ENCODE measurements at places on chromosomes 13 and 19.
A peak's percentile ranks its signal among the peaks of the same experiment; 100 is the strongest.

DNA sequence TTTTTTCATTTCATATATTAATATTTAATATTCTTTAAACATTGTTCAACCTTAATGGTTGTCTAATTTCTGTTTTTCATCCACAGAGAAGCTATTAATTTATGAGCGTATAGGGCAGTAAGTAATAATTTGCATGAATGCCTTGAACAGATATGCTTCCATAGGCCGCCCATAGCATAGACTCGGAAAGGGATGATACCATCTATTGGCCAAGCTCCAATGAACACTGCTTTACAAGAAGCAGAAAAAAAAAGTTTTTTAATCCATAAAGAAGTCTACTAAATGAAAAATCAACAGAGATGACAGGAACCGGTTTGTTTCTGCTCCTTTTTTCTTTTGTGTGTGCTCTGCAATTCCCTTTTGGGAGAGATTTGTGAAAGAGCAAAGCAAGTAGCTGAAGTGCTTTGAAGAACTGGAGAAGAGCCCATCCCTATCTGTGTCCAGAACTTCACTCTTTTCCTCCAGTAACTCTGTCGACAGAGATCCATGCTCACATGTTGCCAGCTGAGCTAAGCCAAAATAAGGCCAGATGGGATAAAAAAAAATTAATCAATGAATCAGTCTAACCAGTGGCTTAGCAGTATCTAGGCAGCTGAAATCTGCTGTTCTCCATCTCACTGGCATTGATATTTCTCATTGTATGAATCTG, 215.9 kb upstream of the SOX21 start:
- DNase-seq = no peak

DNA sequence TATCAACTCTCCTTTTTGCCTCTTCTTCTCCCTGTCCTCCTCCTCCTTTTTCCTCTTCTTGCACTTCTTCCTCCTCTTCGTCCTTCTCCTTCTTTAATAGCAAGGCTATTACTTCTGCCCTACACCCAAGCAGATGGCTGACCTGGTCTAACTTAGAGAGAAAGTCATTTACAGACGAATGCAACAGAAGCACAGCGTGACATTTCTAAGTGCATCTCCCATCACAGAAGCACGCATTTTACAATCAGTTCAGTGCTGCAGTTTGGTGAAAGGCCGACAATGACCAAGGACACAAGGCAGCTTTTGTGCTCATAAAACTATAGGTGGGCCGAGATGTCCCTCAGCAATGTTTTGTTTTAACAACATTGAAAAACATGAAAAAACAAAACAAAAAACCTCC, 231.5 kb downstream of the FGF14 start:
- DNase-seq = no peak

GRCh38 chr19:5594521-5594950, 26.8 kb upstream of the TINCR start:
- DNase-seq = no peak

DNA sequence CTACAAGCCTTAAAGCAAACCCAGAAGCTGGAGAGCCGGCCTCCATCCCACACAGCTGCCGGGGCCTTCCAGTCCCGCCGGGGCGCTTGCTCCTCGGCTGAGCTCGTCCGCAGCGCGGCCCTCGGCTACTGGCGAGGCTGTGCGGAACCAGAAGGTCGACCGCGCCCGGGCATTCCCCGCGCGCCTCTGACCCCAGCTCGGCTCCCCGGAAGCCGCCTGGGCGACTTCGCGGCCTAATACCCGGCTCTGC, 863 bp downstream of the ANKRD10 start:
- no peak for DNase-seq

DNA sequence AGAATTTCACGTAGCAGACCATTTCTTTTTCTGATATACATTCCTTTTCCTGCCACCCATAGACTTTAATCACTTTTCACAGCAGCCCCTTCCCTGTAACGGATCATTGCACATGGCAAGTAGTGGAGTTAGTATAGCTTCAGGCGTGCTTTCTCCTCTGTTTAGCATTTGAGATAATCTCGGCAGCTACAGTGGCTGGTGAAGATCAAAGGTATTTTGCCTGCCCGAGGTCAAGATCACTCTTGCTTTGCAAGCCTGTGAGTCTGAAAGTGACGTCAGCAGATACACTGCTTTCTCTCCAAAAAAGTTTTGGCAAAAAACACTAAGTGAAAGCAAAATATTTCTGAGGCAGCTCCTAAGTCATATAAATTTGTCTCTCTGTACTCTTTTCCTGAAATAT, 260.0 kb downstream of the NDFIP2 start:
- DNase-seq = no peak

DNA sequence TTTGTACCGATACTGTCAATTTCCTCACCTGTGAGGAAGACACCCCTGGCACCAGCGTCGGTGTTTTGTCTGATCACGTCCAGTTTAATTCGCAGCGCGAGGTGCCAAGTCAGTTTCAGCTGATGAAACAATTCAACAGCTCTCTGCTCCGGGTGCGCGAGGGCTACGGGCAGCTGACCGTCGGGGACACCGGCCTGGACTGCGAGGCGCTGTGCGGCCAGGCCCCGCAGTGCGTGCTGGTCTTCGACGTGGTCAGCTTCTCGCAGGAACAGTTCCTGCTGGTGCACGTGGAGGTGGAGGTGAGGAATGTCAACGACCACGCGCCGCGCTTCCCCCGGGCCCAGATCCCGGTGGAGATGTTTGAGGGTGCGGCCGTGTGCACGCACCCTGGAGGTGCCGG, 171.5 kb downstream of the OLFM4 start:
- DNase-seq = no peak

- DNase-seq = no peak
Measured at GRCh38 chr19:20928371-20928770, 5.3 kb downstream of the ZNF85 start.

DNA sequence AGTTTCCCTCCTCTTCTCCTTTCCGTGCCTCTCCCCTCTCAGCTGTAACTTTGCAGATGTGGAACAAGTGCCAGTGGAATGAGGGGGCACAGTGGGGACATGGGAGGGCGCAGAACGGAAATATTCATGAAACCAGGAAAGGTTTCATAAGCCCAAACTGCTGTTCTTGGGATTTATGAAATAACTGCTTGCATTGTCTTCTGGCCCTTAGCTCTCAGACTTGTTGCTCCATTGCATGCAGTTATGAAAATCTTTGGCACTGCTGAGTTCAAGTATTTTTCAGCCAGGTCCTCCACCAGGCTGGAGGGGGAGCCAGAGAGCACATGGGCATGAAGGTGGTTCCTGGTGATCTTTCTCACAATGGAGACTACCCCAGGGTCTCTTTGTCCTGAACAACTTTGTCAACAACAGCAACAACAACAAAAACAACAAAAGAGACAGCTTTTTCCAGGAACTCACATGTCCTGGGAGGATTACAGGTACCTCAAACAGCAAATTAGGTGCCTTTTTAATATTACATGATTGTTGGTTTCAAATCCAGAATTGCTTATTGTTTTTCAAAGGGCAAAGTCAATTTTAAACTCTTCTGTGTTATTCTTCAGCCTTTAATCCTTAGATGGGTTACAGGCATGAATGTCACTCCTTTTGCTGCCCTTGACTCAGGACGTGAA, 1.5 kb downstream of the RGCC start:
- DNase-seq = peak; percentile 80

DNA sequence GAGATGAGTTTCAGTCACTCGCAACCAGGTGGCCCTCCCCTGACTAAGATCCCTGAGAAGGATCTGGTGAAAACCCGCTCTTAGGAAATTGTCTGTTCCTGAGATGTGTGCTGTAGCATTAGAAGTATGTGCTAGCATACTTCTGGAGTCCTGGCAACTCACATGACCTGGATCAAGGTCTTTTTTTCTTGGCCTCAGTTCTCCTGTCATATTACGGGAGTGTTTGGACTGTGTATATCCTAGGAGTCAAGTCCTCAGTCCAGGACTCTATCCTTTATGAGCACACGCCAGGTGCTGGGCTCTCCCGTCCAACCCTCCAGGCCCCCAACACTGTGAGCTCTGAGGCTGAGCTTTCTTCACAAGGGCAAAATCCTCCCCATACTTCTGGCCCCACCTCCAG, 156.4 kb downstream of the UQCRFS1 start:
- DNase-seq = no peak

DNA sequence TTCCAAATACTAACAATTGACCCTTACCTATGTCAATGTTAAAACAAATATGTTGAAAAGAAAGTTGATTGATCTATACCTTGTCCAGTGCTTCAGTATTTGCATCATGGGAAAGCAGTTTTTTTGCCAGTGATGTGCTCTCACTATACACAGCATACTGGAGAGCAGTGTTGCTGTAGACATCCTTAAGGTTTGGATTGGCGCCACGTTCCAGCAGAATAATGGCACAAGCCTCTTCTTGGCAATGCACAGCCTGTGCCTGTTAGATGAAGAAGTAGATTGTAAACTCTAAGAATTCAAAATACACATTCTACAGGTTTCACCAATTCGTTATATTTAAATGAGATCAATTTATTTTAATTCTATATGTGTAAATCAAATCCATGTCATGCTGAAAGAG, 43.9 kb upstream of the C1QTNF9B start:
- no peak for DNase-seq

DNA sequence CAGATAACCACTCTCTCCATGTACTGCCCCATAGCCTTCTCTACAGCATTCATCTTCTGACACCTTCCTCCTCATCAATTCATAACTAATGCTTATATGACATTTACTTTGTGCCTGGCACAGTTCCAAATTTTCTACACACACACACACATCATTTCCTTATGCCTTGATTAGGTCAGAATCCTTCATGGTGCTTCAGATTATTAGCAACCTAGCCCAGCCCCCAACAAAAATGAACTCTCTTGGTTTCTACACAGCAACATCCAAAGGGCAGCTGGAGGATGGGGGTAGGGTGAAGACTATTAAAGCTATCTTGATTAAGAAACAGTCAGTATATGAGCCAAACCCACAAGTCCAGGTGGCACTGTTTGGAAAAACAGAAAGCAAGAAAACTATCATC, 3.7 kb downstream of the RUBCNL start:
- peak; percentile 35 for DNase-seq

DNA sequence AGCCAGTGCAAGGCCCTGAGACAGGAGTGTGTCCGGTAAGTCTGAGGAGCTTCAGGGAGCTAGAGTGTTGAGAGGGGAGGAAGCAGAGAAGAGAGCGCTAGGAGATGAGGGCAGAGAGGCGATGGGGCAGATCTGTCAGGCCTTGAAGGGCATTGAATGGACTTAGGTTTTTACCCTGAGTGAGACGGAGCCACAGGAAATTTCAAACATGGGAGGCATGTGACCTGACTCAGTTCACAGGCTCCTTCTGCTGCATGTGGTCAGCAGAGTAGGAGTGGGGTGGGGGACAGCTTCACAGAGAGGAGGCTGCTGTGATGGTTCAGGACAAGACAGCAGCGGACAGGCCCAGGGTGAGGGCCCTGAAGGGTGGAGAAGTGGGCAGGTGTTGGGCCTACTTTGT, 2.5 kb upstream of the FAM98C start:
- DNase-seq = no peak

- no peak for DNase-seq
Measured at GRCh38 chr19:32208060-32208459, 137.3 kb upstream of the ZNF507 start.

DNA sequence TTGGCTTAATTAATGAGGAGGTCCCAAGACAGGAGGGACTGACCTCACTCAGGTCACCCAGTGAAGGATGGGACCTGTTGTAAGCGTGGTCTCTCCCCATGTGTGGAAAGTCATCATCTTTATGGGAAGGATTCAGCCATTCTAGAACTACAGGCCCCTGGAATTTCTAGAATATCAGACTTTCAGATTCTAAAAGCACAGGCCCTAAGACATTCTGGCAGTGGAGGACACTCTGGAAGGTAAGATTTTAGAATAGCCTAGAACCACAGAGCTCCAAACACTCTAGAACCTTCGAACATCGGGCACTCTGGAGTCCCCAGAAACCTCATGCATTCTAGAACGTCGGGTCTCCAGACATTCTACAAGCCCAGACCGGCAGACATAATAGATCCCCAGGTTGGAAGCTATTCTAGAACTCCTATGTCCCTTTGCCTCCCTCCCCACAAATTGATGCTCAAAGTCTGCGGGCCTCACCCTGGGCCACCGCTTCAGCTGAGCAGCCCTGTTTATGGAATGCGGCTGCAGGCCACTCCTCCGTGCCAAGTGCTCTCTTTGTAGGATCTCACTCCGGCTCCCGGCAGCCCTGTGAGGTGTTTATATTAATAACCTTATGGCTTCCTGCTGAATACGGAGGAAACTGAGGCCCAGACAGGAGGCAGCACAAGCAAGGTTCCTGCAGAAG, 1.9 kb upstream of the KLK15 start:
- DNase-seq = no peak

GRCh38 chr13:93259527-93260080, 33.0 kb downstream of the GPC6 start:
- DNase-seq = no peak

DNA sequence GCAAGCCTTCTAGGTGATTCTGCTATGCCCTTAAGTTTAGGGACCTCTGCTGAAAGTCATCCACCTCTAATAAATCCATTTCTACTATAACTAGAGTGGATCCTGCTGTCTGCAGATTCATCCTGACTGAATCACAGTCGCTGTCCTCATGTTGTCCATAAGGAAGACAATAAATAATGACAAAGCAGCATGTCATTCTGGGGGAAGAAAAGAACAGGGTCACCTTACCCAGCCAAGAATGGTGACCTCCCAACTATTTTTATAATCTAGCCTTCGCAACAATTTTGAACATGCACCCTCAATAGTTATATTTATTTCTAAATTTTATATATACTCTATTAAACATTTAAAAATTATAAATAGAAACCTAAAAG, 45.0 kb upstream of the UBE2L5 start:
- DNase-seq = no peak

DNA sequence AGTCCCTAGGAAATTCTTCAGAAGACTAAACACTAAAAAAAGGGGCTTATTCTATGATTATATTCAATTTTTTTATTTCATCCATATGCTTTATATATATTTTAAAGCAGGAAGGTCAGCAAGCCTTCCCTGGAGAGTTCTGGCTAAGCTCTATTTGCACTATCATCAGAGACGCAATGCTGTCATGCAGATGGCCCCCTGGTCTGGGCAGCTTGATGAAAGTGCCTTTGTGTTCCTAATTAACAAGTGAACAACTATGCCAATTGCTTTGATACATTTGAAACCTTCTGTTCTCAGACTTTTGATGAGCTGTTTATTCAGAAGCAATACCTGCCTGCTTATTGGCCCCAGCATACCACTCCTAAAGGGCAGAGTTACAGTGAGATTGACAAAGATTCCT, 1344.6 kb downstream of the OLFM4 start:
- DNase-seq = no peak

- no peak for DNase-seq
Measured at GRCh38 chr19:41707871-41708371, 505 bp upstream of the CEACAM5 start.

- DNase-seq = no peak
Measured at GRCh38 chr19:42326969-42327368, 1.5 kb downstream of the MEGF8 start.

- DNase-seq = no peak
Measured at GRCh38 chr13:45011198-45011597, 21.9 kb downstream of the GPALPP1 start.

- DNase-seq = no peak
Measured at GRCh38 chr13:30959678-30960077, 27.2 kb downstream of the TEX26 start.

DNA sequence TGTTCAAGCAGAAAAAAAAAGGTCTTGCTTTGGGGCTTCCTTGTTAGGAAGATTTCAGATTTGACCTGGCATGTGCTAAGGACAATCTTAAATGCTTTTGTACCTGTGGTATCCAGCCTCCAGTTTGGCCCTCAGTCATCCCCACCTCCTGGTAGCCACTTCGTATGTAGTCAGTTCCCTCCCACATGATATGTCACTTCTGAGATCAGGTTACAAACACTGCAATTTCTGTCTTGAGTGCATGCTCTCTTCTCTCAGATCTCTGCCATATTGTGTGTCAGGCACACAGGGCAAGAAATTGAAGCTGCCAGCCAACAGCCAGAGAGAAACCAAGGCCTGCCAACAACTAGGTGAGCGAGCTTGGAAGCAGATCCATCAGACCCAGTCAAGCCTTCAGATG, 60.3 kb upstream of the STARD13 start:
- no peak for DNase-seq

Measured in HL-60 (cell line).